ENCODE measurements at places on chromosomes 2 and 18.

DNA sequence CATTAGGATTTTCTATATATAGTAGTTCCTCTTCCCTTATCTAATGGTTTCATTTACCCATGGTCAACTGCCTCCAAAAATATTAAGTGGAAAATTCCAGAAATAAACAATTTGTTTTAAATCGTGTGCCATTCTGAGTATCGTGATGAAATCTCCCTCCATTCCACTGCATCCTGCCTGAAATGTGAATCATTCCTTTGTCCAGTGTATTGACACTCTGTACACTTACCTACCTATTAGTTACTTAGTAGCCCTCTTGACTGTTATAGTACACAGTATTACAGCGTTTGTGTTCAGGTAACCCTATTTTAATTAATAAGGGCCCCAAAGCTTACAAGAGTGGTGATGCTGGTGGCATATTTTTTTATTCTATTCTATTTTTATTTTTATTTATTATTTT, 26.2 kb downstream of the TAF4B start:
- no peak for DNase-seq

DNA sequence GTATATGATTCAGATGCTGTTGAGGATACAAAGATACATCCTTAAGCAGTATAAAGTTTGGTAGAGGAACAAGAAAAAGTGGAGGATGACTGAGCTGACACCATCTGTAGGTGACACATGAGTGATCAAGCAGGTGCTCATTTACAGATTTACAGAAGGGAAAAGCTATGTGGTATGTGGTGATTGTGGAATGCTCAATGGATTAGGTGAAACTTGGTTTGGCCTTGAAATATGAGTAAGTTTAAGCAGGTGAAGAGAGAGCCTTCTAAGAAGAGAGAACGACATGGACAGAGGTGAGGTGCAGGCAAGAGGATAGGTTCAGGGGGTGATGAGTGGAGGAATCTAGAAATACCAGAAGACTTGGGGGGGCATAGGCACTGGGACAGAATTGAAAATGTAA, 5.9 kb downstream of the ASXL3 start:
- no peak for DNase-seq

- DNase-seq, result no peak
These were observed 828.0 kb upstream of the CDH2 start for GRCh38 chr18:29004921-29005320.

- no peak for DNase-seq
These were observed 600.3 kb upstream of the GCFC2 start for GRCh38 chr2:76310894-76311633.

GRCh38 chr2:237895544-237896506, 36.4 kb downstream of the RAMP1 start:
- no peak for DNase-seq

DNA sequence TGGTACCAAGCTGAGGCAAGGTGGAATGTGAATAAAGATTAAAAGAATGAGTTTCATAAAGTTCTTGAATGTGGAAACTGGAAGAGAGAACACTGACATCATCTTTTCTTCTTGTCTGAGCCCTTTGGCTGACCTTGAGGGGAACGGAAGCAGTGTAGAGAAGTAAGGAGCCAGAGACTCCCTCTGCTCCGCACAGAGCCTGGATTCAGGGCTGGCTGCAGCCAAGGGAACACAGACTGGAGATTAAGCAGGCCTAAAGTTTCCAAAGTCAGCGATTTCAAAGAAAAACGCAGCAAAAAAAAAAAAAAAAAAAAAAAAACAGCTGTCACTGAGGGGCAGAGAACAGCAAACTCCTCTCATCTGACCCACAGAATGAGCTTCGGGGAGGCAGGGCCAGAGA, 19.3 kb upstream of the ALK start:
- DNase-seq, result no peak

DNA sequence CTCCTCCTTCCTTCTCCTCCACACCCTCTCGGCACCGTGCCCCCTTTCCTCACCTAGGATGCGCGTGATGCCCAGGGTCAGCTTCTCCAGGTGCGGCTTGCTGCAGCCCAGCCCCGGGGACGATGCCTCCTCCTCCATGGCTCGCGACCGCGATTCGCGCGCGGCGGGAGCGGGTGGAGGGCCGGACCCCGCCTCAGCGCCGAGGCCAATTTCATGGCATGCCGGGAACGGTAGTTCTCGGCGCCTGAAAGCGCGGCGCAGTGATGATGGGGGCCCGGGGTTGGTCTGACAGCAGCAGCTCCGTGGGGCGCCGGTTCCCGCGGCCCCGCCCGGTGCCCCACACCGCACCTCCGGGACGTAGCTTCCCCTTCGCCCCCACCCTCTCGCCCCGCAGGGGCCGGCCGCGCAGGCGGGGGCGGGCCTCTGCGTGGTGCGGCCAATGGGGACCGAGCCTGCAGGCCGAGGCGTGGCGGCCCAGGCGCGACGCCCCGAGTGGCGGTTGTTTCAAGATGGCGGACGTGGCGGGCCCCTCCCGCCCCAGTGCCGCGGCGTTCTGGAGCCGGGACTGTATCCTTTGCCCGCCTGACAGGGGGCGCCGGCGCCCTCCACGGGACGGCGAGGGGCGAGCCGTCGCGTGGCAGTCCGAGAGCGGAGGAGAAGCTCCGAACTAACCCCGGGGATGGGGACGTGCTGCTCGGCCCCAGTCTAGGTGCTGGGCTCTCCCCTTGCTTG, at the start of the genes KIAA1328 and TPGS2:
KIAA1328 (plus strand) TSS at position 498 of the 732 bp plus-strand sequence; CDS start at position 510, 12 bp downstream.
TPGS2 (minus strand) TSS at position 373 of the 732 bp plus-strand sequence; CDS start at position 138, 235 bp downstream.
- DNase-seq, result peak; percentile 79

DNA sequence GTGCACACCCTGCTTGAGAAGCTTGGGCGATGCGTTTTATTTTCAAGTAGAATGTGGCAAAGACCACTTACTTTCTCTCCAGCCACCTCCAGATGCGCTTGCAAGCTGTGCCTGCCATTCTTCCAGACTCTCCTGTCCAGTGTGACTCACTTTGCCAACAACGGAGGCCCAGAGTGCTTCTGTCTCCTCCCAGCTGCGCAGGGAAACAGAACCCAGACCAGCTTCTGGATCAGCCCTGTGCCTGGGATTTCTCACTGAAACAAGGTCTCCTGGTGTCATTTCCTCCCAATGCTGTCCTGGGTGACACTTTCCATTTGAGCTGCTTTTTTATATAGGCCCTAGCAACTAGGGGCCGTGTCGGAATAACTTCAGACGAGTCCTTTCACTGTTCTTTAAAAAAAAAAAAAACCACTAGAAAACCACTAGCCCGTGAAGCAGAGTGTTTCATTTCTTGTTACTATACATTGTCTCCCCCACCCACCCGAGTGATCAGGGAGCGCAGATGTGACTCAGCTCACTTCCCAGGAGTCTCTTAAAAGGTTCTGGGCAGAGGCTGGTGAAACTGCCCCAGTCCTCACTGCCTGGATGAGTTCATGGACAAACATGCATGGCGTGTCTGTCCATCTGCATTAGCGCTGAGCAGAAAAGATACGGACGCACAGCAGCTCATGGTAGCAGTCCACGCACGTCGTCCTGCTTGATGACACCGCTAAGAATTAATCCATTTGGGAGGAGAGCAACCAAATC, 25.3 kb upstream of the RPL31 start:
- DNase-seq, result no peak

DNA sequence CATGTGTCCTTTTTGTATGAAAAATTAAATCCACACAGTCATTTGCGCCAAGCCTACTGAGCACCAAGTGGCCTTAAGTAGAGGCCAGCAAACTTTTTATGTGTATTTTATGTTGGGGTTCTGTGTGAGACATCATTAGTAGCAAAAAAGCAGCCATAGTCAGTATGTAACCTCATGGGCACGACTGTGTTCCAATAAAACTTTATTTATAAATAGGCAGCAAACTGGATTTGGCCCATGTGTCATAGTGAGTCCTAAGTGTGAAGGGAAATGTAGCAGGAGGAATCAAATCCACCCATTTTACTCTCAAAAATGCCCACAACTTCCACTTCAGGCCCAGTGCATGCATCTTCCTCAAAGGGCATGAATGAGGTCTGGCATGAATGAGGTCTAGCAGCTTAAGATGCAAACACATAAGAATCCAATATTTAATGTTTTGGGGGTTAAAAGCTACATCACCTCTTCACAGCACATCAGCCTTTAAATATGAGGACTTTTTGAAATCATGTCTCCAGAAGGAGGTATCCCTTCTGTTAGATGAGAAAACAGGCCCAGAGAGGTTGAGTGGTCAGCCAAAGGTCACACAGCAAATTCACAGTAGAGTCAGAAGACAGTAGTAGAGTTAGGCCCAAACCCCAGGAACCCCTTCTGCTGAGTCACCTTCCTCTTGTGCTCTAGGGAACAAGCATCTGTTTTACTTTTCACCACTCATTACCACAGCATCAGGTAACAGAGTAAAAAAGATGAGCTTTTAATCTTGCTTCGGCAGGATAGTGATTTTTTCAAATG, 45.6 kb downstream of the MREG start:
- no peak for DNase-seq

DNA sequence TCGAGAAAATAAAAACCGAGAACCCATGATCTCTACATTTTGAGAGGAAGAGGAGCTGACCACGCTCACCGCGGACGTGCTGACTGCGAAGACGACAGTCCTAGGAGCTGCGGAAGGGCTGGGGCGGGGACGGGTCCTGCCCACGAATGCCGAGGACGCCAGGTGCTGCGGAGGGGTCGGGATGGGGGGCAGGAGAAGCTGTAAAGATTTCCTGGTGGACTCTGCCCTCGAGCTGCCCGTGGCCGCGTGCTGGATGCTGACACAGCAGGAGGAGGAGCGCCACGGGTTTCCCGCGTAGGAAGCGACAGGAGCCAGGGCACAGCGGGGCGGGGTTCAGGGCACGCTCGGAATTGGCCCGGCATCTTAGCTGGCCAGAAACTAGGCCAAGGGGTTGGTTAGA, 22.2 kb downstream of the ZSCAN30 start:
- no peak for DNase-seq

DNA sequence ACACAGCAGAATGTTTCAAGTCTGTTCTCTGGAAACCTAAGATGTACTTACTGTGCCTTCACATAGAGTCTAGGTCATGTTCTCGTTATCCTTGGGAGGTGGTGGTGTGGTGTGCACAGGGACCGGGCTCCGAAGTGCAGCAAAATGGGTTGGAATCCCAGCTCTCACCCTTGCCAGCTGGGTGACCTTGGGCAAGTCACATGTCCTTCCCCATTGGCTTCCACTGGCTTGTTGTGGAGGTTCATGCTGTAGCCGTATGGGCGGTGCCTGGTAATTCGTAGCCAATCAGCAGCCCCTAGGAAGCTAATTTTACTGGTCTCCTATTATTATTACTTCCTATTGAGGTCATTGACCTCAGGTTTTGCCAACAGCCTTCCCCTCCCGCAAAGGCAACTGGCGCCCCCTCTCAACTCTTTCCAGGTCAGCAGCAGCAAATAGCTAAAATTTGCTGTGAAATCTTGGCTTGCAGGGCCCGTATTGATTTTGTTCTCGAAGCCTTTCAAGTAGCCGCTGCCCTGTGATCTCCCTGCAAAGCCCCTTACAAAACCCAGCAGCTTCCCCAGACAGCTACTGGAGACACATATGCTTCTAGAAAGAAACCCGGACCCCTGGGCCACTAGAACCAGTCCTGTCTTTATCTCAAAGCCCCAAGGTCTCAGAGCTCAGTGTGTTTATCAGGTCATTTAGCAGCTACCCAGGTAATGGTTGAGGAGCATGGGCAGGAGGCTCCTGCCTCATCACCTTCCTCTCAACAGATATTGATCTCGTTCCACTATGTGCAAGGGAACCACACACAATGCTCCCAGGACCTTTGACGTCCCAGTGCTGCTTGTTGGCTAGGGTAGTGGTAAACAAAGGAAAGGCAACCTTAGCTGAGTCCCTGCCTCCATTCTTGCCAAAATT, 66.5 kb upstream of the SLC1A4 start:
- no peak for DNase-seq

DNA sequence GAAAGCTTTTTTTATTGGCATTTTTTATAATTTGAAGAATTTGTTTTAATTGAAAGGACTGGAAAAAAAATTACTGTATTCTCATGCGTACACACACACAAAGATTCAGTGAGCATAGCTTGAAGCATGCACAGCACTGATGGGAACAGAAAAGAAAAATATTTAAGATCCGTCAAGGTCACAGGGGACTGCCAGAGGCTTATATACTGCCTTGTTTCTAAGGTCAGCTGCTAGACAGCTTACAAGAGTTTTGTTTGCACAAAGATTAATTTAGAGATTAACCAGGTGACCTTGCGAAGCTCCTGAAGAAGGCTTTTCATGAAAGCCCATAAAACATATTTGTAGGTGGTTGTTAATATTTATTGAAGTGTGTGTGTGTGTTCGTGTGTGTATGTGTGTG, 396.3 kb downstream of the TRIB2 start:
- DNase-seq, result no peak

DNA sequence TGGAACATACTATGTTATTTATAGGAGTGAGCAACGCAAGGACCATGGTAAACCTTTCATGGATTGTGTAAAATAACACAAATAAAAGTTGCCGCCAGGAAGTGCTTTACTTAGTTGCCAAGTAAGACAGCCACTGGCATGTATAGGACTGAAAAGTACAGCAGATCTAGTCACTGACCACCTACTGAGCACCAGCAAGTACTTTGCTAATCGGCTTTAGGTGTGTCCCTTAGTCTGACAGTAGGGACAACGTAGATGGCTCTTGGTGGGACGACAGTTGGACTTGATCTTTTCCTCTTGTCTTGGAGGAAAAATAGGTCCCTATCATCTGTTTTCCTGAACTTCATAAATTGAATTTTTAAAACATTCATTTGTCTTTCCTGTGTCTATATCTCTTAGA, 13.6 kb upstream of the CXXC1 start:
- no peak for DNase-seq

DNA sequence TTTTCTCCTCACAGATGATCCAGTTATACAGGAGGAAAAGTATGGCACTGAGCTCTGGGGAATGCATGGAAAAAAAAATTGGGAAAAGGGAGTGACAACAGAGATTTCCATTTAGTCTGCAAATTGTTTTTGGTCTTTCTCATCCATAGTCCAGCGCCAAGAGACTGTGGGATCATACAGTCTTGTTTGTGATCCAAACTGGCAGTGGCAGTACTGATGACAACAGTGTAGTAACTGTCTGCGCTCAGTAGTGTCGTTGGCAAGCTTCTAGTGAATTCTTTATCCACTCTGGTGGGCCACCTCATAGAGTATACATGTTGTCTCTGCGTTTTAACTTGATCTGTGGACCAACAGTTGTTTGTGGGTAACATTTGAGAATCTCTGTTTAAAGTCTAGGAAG, 37.9 kb downstream of the GALNT1 start:
- DNase-seq, result no peak

DNA sequence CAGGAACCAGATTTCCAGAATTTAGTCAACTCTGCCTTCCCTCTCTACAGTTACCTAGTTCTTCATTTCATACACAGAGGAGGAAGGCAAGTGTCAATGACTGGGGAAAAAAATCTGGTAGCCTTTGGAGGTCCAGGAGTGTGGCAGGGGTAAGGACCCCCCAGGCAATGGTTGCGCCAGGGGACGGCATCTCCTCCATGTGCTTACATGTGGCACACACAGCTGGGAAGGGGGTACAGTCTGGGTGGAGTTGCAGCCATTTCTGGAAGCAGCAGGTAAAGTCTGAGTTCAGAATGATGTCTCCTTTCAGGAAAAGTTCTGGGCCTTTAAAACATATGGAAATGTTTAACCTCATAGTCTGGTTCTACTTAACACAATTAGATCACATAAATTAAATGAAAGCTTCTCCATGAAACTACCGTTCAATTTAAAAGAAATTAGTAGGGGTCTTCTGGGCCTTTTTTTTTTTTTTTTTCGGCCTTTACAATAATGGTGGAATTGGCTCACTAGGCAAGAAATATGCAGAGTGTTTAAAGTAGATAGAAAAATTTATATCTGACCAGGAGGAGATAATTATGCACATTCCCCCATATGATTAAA, 153.6 kb upstream of the EPC2 start:
- DNase-seq, result no peak

GRCh38 chr2:166419616-166419934, 43.8 kb upstream of the SCN9A start:
- no peak for DNase-seq
